Peyer's patch (tissue), 4 donors: ENCODE measurements at places on chromosomes 5 and 9. TPM values are rescaled to one million over a fixed set of nuclear protein-coding genes. Genes with fewer than 3 reads are reported as not detected.

- DNase-seq, result no peak
These were observed 151.0 kb downstream of the GADD45G start for GRCh38 chr9:89755821-89756220.

DNA sequence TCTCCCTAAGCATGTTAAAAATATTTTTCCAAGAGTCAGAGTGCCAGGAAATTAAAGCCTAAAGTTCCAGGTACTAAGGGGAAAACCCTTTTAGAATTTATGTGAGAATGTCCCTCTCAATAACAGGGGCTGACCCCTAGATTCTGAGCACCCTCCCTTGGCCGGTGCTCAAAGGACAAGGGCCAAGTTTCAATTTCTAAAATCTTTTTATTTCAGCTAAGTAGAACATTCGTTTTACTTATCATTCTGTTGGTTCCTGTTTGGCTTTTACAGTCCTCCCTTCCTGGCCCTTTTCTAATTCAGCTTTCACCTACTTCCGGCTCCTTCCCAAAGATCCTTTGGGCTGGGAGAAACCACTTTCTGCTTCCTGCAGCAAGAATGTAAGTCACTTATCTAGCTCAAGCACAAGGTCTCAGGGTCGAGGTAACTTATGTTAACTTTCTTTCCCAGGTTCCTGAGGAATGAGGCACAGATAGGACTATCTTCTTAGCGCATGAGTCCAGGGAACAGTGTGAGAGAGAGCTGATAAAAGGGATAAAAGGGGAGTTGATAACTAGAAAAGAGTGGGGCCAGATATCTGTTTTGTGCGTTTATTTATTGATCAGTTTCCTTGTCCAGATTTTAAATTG, 34.6 kb upstream of the F2RL2 start:
- no peak for DNase-seq

GRCh38 chr9:108386859-108387384, 468.9 kb downstream of the ACTL7B start:
- DNase-seq, result no peak

CDX1 gene
- 429 TPM for total RNA-seq

DNA sequence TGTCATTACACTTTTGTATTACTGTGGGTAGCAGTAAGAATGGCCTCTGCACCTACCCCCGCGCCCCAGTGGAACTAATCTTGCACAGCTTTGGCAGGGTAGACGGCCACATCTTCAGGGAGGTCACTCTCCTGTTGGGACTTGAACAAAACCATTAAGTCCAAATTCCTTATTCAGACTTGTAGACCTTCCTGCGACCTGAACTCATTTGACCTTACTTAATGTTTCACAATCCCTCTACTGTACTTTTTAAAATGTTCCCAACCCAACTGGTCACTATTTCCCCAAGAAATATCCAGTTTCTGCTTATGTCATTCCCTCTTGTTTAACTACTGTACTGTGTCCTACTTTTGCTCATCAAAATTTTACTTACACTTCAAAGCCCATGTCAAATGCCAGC, 5.3 kb upstream of the FAM120AOS start:
- no peak for DNase-seq

GRCh38 chr5:133582971-133583370, 29.4 kb downstream of the FSTL4 start:
- no peak for DNase-seq

GRCh38 chr9:121082075-121082474, 7.3 kb downstream of the CNTRL start:
- DNase-seq, result no peak

- no peak for DNase-seq
These were observed 147.0 kb downstream of the GLIS3 start for GRCh38 chr9:4152876-4153275.

DNA sequence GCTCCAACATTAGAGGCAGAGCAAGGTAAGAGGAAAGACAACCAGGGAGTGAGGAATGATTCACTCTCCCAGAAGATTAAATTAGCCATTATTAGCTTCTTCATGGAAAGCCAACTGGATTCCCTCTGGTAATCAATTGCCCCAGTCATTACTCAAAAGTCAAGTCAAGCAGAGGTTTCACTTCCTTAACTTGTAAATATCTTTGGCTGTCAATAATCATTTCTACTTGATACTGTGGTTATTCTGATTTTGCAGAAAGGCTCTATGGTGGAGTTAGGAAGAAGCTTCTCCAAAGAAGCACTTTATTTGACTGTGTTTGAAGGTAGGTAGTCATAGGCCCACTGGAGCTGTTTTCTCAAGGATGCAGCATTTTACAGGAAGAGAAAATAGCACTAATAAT, 78.0 kb downstream of the JAKMIP2 start:
- no peak for DNase-seq
